ENCODE measurements at places on chromosomes 11 and 22.
A peak's percentile ranks its signal among the peaks of the same experiment; 100 is the strongest.

GRCh38 chr11:7643314-7643713 is 30.0 kb downstream of the CYB5R2 start:
- DNase-seq = no peak

DNA sequence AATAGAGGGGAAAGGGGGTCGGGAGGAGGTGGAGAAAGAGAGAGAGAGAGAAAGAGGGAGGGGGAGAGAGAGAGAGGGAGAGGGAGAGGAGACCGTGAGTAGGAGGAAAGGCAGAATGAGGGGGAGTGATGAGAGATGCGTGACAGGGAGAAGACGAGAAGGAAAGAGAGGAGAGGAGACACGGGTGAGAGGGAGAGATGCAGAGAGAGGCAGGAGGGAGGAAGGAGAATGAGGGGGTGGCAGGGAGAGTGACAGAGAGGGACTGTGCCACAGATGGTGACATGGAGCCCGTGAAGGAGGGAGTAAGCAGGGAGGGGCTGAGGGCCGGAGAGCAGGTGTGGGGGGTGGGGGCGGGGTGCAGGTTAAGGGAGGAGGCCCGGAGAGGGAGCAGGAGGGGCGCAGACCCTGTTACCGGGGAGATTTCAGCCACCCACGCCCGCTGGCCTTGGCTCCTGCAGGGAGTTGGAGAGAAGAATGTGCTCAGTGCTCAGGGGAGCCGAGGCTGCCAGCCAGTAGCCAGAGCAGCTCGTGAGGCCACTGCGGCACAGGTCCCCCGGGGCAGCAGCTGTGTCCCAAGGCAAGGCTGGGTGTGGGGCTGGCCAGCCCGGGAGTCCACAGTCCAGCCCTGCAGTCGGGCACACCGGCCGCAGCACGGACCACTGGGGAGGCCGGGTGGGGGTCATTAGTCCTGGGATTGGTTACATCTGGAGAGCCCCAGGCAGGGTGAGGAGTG is at the start of gene SSTR3:
TSS of gene SSTR3 (minus strand) at position 304 of the 733 bp plus-strand sequence. CDS start 4,674 bp downstream, outside the sequence.
- no peak for DNase-seq

DNA sequence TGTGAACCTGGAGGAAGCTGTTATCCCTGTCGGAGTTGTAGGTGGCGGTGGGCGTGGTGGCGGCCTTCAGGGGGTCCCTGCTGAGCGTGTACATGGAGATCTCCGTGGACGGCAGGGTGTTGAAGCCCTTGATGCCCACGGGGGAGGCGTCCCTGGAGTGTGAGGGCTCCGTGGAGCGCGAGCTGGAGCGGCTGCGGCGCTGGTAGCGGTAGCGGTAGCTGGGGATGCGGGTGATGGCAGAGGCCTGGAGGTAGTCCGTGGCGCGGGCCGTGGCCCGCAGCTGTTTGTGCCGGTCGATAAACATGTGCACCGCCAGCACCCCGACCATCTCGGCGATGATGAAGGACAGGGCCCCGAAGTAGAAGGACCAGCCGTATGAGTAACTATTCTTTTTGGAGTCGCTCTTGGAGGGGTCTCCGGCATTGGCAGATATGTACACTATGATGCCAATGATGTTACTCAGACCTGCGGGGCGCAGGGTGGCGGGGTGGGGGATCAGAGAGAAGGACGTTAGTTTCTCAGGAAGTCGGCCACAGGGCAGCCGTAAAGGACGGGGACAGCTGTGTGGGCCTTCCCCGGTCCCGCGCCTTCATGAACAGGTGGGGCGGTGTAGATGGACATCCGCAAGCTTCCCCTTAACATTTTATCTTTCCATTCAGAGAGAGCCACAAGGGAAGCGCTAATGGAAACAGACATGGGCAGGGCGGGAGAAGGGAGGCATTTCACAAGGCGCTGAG is 35.6 kb upstream of the EIF3D start:
- DNase-seq = no peak

GRCh38 chr11:114914231-114915005 is 236.1 kb downstream of the NXPE2 start:
- no peak for DNase-seq

GRCh38 chr22:30170129-30170528 is 76.4 kb downstream of the LIF start:
- DNase-seq = no peak

GRCh38 chr22:28956506-28956905 is 73.1 kb downstream of the ZNRF3 start:
- peak; percentile 70 for DNase-seq

- no peak for DNase-seq
Observed at GRCh38 chr22:47171441-47172221, 409.2 kb downstream of the TBC1D22A start.

DNA sequence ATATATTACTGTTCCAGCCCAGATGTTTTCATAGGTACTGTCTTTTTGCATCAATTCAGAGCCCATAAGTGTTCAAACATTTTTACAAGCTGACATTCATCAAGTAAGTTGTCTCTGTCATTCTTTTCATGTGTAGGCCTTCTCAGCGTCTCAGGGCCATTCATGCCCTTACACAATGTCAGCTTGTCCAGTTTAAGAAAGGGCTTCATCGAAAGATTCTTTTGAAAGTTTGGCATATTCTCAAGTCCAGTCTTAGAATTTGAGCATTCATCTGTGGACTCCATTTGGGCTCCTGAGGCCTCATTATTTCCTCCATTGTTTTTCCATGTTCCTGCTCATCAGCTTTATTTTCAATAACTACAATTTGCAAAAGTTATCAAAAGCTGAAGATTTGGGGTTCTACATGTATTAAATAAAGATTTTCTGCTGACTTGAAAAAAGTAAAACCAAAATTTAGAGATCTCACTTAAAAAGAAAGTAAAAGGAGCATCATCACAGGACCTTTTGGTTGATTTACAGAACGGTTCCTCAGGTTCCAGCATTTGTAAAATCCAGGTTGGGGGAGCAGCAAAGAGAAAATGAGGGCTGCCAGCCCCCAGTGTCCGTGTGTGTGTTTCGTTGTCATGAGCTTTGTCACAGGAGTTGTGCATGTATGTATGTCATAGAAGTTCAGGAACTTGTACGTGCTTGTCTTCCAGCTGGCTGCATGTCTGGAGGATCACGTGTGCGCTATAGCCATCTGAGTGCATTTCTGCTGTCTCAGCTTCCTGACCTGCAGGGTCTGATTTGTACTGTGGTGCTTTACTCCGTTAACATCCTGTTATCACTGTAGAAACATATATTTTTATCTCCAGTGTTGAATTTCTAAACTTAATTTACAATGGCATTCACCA is 15.6 kb downstream of the MOV10L1 start:
- DNase-seq = no peak

DNA sequence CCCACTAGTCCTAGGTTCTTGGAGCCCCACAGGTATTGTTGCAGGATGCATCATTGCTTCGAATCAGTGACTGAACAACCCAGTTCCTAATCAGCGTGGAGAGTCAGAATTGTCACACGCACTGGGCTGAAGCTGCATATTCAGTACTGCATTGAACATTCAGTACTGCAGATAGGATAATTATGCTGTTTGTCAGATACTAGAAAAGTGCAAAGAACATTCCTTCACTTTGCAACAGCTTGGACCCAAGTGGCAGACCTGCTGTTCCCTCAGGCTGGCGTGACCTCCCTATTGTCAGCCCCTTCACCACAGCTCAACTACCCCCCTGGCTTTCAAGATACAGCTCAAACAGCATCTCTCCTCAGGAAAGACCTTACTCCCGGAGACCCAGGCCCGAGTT is 27.6 kb downstream of the NF2 start:
- DNase-seq = no peak

- DNase-seq = peak; percentile 13
Observed at GRCh38 chr11:98587884-98588283, 432.9 kb upstream of the CNTN5 start.

GRCh38 chr11:117744471-117745150 is 52.4 kb downstream of the DSCAML1 start:
- DNase-seq = no peak

GRCh38 chr11:81072273-81072672 is 1631.4 kb upstream of the TENM4 start:
- no peak for DNase-seq

GRCh38 chr11:128555606-128556005 is 31.8 kb downstream of the ETS1 start:
- DNase-seq = no peak

DNA sequence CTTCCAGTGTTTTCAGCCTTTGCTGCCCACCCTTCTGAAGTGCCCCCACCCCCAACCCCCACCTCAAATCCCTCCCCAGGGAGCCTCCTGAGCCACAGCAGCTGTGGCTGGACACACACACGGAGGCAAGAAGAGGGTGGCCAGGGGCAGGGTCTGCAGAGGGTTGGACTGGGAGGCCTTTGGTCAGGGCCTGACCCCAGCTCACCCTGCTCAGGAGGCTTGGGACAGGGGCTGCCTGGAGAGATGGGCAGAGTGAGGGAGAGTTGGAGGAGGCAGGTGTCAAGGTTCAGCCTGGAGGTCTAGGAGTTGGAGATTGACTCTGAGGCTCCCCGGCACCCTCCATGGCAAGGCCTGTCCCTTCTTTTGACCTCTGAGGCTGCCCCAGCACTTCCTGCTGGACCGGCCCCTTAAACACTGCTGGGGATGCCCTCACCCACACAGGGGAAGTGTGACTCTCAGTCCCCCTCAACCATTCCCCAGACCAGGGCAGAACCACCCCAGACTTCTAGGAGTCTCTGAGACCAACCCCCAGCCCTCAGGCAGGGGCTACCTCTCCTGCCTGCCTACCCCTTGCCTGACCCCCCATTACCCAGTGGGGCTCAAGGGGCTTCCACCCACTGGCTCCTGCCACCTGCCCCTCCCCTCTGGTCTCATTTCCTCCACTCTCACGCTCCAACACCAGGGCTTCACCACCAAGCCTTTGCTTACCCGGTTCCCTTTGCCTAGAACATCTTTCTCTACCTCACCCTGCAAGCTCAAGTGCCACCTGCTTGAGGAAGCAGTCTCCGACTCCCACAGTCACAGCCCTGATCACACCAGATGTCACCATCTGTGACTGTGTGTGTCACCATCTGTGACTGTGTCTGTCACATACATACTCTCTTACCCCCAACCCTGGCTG is 8.6 kb downstream of the ARAP1 start:
- DNase-seq = peak; percentile 76

DNA sequence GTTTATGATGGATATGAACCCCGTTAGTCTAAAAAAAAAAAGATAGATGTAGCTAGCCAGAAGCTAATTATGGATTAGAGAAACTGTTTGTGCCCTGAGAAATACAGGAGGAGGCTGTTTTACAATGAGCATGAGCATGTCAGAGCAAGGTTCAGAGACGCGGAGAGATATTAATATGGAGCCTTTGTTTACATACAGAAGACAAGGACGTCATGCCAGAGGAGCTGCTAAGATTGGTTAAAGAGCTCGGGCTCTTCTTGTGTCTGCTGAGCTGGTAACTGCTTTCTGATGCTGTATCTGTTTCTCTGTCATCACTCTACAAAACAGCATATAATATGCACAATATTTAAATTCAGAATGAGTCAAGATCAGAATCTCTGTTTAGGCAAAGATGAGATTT is 24.9 kb upstream of the CCDC89 start:
- DNase-seq = no peak

DNA sequence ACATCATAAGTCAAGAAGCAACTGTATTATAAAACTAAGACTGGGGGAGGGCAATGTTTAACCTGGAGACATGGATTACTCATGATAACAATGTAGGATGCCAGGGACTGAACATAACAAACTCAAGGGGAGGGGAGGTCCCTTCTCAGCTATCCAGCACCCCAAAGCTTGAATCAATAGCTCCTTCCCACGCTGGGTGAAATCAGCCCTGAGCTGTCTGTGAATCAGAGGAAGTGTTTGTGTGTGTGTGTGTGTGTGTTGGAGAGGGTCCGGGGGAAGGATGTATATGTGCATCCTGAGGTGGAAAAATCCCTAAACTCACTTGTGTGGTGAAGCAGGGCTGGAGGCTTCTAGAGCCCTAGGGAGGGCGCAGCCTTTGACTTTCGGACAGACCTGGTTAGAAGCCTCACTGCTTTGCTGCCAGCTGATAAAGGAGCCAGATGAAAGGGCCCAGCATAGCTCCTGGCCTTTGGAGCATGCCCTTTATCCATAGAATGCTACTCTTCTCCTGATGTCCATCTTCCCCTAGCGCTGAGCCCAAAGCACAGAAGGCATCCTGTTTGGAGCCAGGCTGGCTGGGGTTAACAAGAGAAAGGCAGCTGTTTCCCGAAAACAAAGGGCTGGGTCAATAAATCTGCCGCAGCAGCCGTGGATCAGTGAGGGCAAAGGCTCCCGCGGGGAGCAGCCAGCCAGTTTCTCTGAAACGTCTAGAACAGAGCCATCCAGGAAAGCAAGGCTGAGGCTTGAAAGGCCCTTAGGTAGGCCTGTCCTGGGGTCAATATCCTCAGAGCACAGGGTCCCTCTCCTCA is 35.8 kb downstream of the TNKS1BP1 start:
- DNase-seq = no peak

- no peak for DNase-seq
Observed at GRCh38 chr11:108093128-108093904, 28.1 kb upstream of the ACAT1 start.

GRCh38 chr11:111918390-111919256 is at the start of gene C11orf52:
Gene C11orf52, plus strand, starts transcription at chr11:111918913. Its CDS starts 60 bp downstream, at chr11:111918973.
- no peak for DNase-seq

- DNase-seq = no peak
Observed at GRCh38 chr11:61157743-61158142, 3.5 kb downstream of the VPS37C start.

DNA sequence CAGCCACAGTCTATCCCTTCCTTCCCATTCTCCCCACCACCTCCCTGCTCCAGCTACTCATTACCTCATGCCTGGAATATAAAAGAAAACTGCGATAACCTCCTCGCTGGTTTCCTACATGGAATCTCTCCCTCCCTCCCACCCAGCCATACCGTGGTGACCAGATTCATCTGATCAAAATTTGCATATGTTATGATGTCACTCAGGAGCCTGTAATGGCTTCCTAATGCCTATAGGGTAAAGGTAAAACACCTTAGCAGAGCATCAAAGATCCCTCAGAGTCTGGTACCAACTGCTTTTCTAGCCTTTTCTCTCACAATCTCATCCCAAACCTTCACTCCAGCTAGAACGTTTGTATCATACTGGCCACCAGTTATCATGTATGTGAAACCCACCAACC is 19.6 kb downstream of the RTN4RL2 start:
- DNase-seq = no peak

DNA sequence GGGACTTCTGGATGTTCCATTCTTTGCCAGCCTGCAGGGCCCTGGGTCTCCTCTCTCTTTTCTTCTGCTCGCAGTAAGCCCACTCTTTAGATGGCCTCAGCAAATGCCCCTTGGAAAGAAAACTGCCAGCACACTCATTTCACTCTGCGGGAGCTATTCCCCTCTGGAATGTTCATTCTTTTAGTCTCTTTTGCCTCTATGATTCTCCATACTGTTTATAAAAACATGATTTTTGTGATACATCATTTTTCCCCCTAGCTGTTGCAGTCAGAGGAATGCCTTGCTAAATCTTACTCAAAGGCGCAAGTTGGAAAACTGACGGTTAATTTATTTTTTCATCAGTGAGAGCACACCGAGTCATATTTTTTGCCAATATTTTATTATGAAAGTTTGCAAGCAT is 184.9 kb downstream of the SNX19 start:
- DNase-seq = no peak
